Cortex of kidney (tissue), 1 donor: ENCODE measurements at places on chromosomes 1 and 21.

DNA sequence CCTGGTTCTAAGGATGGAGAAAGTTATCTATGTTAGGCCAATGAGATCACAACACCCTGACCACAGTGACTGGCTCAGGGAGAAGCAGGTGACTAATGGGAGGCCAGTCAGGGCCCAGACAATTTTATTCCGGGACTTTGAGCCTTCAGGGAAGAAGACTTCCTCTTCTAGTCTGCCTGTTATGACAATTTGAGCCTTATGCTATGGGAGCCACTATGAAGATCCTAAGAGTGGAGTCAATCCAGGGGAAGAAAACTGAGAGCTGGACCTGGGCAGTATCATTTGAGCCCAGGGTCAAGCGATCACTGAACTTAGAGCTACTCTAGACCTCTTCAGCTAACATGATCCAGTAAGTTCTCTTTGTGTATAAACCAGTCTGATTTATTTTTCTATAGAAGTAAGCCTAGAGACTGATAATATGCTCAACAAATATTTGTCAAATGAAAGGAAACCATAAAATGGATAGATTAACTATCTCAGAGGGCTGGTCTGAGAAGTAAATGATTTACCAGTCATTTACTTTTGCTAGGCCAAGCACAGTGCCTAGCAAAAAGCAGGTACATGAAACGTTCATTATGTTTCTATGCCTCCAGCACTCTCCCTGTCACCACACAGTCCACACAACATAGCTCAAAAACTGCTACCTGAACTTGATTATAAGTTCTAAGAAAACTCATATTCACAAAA lies 4.2 kb upstream of the C1orf141 start:
- DNase-seq, result no peak

DNA sequence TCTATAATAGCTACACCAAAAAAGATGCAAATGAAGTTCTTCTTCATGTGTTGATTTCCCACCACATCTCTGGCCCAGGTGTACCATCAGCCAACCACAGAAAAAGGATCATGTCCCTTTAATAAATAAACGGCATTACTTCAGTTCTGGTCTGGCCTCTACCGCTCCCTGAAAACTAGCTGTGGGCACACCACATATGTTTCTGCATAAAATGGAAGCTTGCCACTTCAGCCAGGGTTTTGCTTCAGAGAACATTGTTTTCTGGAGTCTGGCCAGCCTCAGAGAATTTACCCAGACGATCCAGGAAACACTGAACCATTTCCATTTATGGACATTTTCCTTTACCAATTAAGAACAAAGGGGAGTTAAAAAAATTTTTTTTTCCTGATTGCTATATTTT lies 5.8 kb upstream of the LAMC2 start:
- no peak for DNase-seq

DNA sequence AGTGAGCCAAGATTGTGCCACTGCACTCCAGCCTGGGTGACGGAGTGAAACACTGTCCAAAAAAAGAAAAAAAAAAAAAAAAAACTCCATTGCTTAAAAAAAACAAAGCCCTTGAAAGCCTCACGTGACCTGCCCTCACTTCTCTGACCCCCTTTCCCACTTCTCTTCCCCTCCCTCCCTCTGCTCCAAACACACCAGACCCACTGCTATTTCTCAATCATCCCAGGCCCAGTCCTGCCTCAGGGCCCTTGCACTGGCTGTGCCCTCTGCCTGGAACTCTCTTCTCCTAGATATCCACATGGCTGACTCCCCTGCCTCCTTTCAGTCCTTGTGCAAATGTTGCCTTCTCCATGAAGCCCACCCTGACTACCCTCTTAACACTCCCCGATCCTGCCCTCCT lies 45.4 kb upstream of the TARDBP start:
- DNase-seq, result no peak

DNA sequence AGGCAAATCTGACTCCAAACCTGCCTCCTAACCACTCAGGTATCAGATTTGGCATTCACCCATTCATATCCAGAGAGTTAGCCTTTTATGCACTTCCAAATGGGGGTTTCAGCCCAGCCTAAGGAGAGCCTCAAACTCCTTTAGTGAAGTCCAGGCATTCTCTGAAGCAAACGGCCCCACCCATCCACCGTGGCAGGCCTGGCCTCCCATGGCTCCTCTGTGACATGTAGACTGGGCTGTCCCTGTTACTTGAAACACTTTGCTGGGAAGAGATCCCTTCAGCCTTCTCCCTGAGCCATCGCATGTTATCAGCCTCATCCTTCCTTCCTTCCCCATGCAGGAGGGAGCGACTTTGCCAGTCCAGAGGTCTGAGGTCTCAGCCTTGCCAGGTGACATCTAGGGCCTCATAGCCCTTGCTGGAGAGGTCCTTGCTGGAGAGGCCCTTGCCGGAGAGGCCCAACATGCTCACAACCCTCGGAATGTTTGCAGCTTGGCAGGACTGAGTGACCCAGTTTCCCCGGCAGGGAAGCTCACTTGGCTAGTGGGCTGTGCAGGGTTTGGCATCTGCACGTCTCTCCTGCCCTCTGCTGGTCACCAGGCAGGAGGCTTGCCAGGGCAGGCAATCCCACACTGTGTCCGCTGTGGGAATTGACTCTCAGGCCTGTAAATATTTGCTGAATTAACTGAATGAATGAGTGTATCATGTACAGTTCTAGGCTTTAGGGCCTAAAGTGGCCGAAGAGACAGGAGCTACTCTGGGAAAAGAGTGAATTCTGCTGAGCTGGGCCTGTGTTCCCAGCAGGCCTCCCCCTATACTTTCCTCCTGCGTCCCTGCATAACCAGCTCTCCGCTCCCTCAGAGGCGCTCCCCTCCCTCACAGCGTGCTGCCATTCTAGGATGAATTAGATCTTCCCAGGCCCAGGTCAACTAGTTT lies 26.7 kb upstream of the RBM15 start:
- no peak for DNase-seq

DNA sequence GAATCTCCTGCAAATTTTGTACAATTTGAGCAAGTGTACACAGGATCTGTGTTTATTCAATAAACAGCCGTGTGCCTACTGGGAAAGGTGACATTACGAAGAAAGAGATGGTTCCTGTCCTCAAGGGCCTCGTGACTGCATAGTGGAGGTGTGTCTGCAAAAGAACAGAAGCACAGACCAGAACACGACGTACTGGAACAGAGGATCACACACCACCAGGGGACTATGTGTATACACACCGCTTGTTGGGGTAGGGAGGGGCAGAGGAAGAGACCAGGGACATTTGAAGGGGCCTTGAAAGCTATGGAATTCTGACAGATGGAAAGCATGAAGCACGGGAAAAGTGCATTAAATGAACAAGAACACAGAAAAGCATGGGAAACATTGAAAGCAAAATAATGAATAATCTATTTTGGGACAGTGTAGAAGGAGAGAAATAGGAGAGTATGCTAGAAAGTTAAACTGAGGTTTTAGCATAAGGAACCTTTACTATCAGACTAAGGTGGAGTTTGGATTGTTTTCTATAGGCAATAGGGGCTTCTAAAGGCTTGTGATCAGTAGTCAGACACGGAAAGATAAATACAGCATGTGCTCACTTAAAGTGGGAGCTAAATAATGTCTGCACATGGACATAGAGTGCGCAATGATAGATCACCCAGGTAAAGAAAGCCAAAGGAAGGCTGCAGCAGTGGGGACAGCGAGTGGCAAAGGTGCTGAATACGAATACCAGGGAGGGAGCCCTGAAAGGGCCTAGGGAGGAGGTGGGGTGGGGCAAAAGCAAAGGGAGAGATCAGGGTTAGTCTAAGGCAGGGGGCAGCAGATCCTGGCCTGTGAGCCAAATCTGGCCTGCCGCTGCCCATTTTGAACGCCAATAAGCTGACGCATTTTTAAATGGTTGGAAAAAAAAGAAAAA lies 11.0 kb downstream of the JAK1 start:
- DNase-seq, result no peak

DNA sequence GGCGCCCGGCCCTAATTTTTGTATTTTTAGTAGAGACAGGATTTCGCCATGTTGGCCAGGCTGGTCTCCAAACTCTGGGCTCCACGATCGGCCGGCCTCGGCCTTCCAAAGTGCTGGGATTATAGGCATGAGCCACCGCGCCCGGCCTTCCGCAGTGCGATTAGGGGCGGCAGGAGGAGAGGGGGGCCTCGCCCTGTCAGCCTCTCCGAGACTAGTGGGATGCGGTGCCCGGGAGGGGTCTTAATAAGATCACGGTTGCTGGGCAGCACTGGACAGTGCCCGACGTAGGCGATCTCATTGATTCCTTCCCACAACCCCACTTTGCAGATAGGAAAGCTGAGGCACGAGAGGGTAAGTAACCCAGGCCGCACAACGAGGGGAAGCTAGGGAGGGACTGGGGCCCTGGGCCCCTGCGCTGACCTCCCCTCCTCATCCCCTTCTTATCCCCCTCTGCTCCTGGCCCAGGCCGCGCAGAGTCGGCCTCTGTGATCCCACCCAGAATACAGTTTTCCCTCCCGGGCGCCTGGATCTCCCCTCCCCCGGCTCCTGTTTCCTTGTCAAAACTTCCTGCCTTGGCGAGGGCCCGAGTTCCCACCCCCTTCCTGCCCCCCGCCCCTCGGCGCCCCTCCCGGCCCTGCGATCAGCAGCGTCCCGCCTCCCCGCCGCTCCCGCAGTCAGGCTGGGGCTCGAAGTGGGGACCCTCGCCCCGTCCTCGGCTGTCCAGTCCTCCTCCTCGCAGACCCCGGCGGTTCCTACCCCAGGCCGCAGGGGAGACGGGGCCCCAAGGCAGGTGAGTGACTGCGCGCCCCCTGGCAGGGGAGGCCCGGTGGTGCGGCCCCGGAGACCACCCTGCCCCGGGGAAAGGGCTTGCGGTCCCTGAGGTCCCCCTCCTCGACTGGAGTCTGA lies at the start of gene PEAR1:
TSS of gene PEAR1 (plus strand) at position 671 of the 906 bp plus-strand sequence. CDS start 10,209 bp downstream, outside the sequence.
- DNase-seq, result no peak

DNA sequence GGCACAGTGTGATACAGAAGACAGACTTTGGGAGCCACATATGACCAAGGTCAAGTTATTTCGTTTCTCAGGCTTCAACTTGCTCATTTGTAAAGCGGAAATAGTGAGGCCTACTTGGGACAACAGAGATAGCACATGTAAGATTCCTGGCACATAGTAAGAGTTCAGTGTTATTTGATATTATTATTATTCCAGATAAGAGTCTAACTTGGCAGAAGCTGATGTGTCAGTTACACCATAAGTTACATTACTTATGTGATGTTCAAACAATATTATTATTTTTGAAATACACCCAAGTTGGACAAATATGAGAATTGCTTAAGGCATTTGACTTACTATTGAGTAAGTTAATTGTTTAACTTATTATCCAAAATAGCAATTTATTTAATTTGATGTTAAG lies 10.2 kb upstream of the CYP4X1 start:
- no peak for DNase-seq

- DNase-seq, result no peak
Observed at GRCh38 chr1:22717037-22717760, 6.6 kb downstream of the EPHB2 start.

DNA sequence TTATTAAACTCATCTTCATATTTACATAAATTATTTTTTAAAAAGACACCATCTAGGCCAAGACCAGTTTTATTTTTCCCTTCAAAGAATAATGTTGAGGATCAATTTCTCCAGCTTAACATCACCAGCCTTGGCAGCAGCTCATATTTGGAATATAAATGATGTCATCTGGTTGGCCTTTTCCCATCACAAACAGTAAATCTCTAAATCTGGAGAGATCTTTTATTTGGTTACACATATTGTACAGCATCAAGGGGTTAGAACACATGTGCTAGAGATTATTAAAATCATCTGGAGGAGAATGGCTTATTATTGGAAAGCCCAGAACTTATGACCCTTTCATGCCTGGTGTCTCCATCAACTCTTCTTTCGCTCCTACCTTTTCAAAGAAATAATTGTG lies 508.8 kb downstream of the PLPP3 start:
- DNase-seq, result no peak
